ENCODE measurements at places on chromosomes 7 and 10. TPM values are rescaled to one million over a fixed set of nuclear protein-coding genes. Genes with fewer than 3 reads are reported as not detected.
A peak's percentile ranks its signal among the peaks of the same experiment; 100 is the strongest.

The TRIM73 gene
- 2.0 TPM for polyA plus RNA-seq

The PSMC2 gene
- polyA plus RNA-seq, result 259 TPM

GRCh38 chr10:42952931-42953683, 123.8 kb upstream of the RET start:
- no peak for DNase-seq

DNA sequence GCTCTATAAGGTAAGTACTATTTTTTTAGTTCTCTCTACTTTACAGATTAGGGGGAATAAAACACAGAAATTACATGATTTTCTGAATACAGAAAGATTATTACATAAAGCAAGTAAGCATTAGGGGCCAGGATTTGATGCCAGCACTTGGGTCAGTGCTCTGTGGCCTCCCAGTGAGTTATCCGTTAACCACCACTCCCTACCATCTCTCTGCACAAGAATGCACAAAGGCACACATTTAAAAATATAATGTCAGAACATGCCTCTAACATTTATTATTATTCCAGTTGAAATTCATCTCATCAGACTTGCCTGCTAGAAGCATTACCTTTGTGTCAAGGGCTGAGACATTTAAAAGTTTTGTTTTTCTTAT, 59.0 kb downstream of the MET start:
- no peak for DNase-seq

DNA sequence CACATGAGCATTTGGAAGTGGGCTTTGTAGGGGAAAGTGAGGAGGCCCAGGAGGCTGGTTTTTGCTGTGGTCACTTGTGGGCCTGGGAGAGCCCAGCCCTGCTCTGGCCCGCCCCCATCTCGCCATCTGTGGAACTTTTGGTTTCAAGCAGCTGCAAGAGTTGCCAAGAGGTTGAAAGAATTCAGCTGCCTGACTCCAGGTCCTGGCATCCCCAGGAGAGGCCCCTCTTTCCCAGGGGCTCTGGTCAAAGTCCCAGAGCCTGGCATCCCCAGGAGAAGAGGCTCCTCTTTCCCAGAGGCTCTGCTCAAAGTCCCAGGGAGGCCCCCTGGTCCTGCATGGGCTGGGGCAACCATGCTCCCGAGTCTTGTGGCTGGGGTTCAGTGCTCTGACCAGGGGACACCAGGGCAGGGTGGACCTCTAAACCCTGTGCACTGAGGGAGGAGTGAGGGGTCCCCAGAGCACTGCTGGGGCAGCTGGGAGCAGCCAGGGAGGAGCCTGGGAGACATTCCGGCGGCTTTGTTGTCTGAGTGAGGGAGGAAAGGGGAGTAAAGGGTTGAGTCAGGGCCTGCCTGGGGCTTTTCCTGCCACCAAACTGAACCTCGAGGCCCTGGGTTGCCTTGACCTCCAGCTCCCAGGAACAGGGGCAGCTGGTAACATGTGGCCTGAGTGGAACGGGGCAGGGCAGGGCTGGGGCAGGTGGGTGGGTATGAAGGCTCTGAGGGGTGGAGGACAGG, 27.7 kb upstream of the CSGALNACT2 start:
- no peak for DNase-seq

DNA sequence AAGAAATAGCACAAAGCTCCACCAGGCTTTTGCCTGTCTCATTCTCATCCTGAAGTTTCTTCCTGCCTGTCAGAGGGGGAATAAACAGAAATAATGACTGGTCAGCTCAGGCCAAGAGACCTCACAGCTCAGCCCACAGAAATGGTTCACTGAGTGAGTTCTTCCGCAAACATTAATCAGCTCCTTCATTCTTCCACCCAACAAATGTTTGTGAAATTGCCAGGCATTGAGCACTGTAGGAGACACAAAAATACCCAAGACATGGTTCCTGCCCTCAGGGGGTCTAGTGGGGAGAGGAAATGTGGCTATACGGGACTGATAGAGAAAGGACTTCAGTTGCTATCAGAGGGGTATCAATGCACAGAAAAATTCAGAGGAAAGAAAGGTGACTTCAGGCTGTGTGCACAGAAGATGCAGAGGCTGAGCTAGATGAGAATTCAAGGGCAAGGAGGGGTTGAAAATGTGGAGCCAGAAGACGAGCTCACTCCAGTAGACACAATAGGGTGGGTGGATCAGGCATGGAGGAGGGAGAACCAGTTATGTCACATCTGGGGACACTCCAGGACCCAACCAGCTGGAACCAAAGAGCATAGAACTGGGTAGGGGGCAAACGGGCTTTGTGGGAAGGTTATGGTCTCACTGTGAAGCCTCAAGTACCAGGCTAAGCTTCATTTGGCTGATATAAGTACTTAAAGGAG, 20.9 kb downstream of the MYOF start:
- no peak for DNase-seq

GRCh38 chr10:92591550-92592022, 1.3 kb upstream of the KIF11 start:
- DNase-seq, result peak; percentile 77

- no peak for DNase-seq
Measured at GRCh38 chr7:32048970-32049491, 21.2 kb downstream of the PDE1C start.

- DNase-seq, result no peak
Measured at GRCh38 chr7:125278318-125278717, 348.7 kb upstream of the POT1 start.

GRCh38 chr7:48518092-48518491, 346.8 kb downstream of the ABCA13 start:
- no peak for DNase-seq

DNA sequence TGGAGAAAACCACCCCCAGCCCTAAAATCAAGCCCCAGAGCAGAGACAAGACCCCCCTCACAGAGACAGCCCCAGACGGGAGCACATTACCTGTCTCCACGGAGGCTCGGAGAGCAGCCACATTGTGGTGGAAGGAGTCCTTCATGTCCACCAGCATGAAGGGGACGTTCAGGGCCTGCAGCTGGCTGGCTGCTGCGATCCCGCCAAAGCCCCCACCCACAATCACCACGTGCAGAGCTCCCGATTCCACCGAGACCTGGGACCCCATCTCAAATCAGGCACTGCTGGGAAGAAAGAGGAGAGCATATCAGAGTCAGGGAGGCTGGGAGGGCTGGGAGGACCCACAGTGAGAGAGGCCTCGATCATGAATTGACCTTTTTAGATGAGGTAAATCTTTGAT, 8.8 kb downstream of the AIFM2 start:
- DNase-seq, result no peak

DNA sequence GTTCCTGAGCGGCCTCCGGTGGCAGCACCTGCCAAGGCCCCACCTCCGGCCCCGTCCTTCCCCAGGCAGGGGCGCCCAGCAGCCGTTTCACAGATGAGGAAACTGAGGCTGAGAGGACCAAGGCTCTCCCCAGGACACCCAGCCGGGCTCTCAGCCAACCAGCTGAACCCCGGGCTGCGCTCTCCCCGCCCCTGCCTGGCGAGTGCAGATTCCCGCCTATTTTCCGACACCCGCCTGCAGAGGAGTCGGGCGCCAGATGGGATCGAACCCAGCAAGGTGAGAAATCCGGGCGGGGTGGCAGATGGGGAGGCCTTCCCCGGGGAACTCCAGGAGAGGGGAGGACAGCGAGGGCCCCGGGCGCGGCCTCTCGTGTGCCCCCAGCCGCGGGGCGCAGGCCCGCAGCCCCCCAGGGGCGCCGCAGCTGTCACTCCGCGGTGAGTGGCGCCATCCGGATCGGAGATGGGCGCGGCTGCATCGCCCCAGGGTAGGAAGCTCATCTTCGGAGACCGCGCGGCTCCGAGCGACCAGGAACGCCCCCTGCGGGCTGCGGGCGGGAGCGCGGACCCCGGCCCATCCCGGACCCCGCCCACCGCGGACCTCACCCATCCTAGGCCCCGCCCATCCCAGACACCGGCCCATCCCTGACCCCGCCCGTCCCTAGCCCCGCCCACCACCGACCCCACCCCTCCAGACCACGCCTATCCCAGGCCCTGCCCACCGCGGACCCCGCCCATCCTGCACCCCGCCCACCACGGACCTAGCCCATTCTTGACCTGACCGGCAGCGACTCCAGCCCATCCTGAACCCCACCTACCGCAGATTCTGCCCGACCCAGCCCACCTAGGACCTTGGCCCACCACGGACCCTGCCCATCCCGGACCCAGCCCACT, 90.3 kb downstream of the MICALL2 start:
- peak; percentile 83 for DNase-seq

Data from A549 (cell line).